ENCODE measurements at places on chromosomes 6 and 20.
A peak's percentile ranks its signal among the peaks of the same experiment; 100 is the strongest.

GRCh38 chr6:80021591-80021990 is 17.1 kb downstream of the TTK start:
- DNase-seq, result no peak

DNA sequence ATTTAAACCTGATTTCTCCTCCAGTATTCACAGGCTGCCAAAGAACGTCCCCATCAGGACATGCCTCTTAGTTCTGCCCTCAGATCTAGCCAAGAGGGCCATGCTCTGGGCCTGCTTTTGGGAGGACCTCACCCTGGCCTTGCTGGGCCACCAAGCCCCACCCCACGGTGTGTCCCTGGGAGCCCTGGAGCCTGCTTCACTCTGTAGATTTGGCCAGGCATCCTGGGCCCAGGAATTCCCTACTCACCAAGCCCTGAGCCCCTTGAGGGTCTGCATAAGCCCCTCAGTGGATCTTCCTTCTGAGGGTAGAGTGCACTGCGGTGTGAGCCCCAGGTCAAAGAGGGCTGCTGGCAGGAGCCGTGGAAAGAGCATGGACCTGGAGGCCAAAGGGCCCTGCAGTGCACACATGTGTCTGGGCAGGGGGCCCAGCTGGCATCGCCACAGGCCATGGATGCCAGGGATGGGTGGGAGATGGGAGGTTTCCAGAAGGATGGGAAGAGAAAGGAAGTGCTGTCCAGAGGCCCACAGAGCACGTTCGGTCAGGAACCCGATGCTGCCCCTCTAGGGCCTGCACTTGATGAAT is 98.0 kb downstream of the DACT2 start:
- no peak for DNase-seq

- DNase-seq, result no peak
Measured at GRCh38 chr20:52340036-52340634, 148.6 kb upstream of the ZFP64 start.

DNA sequence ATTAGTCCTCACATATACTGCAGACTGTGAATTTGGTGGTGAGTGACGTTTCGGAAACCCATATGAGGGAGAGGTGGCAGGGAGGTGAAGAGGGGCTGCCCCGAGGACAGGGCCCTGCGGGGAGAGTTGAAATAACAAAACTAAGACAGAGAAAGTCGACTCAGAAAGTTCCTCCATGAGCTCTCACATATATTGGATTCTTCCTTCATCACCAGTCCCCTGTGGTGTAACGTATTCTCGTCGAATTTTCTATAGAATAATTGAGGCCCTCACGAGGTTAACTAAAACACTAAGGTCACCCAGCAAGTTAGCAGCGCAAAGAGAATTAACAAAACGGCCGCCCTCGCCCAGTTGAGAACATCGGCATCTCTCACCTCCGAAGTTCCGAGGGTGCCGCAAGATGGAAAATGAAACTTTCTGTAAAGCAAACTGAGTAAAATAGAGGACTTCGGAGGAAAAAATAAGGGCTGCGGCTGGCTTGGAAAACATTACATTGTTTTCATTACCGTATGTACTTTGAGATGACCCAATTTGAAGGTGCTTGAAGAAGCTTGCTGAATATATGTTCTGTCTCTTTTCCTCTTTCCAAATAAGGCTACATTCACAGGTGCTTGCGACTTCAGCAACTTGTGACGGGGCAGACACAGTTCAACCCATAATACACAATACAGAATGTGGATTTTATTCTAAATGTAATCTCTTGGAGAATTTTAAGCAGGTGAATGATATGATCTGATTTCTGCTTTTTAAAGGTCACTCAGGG is 490.9 kb upstream of the JARID2 start:
- DNase-seq, result peak; percentile 59
